ENCODE measurements at places on chromosomes 4 and X.

GRCh38 chrX:137549073-137549472 lies 16.9 kb upstream of the ZIC3 start:
- no peak for DNase-seq

DNA sequence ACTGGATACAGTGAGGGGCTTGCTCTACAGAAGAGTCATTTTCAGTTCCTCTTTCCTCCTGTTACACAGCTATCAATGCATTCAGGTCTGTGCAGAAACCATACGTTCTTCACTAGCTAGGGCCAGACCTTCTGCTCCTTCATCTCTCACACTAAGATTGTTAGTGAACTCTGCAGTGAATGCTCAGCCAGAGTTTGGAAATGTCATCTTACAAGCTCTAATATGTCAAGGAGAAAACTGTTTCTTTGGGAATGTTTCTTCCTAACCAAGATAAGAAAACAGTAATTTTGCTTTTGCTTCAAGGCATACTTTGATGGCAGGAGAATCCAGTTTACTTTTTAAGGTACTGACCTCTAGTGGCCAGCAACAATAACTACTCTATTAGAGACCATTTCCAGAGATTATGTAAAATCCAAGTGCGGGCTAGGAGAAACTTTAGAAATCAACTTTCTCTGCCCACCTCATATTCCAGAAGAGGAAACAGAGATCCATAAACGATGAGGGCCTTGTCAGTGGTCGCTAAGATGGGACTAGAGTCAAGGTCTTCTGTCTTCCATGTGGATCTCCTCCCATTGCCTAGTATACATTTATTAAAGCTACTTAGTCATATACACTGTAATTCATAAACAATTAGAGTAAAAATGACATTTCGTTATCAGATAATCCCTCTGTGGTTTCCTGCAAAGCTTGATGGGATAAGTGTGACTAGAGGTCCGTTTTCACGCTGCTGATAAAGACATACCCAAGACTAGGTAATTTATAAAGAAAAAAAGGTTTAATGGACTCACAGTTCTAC lies 12.1 kb upstream of the CC2D2A start:
- no peak for DNase-seq

DNA sequence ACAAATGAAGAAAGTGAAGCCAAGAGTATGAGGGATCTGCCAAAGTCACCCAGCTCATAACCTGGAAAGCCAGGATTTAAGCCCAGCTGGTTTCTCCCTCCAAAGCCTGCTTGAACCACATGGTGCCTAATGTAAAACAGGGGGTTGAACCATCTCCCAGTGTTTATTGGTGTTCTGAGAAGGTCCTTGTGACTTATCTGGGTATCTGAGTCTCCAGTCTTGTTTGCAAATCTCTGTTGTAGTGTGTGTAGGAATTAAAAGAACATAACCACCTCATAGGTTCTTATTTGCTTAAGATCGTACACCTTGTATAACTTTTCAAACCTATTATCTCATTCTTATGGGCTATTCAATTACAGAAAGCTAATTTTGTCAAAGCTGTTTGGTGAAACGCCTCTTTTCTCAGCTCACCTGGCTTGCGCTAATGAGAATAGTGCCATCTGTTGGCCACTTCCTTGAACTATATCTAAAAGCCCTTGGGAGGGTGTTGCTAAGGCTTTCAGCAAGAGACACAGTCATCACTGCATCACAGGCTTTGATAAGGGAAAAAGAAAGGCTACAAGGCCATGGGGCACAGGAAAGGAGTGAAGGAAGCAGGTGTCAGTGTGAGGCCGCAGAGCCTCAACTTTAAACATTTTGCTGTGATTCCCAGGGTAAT lies 34.0 kb downstream of the ETDB start:
- peak; percentile 50 for DNase-seq

DNA sequence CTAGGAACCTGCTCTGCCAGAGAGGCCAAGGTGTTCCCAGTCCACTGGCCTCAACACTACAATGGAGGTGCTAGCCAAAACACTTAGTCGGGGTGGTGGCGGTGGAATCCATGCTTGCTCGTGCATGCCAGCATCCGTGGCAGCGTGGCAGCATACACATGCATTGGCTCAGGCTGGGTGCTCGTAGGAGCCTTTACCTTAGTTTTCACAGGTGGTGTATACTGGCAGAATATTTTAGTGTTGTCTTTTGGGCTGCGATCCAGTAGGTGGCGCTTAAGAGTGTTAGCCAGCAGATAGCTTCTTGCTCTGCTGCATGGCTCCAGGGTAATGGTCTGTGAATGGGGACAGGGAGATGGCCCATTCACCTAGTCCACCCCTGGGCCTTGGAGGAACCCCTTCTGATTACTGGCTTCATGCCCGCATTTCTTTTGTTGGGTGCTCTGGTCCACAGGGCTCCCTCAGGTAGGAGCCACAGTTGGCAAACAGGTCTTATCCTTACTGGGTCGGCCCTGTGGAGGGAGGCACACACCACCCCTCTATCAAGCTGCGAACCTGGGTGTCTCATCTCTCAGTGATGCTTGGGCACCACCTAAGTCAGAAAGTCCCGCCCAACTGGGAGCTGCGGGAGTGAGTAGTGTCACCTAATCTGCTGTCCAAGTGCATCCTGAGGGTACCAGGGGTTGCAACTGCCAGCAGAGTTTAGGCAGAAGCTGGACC lies 40.0 kb downstream of the RIPPLY1 start:
- DNase-seq, result peak; percentile 17

- no peak for DNase-seq
These were observed 516 bp upstream of the COX18 start for GRCh38 chr4:73070074-73070390.

DNA sequence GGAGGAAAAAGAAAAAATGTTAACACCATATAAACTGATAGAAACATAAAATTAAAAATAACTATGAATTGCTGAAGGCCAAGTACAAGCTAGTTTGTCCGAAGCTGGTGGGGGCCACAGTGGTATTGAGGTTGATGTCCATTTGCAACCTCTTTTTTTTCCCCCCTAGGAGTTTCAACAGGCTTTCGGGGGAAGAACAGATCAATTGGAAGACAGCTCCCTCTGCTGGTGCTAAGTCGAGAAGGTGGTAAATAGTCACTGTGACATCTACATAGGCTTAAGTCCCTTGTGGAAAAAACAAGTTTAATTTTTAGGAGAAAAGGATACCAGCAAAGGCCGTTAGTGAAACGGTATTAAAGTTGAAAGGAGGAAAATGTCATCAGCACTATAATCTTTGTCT lies 115.7 kb upstream of the ZXDA start:
- DNase-seq, result peak; percentile 53

GRCh38 chr4:149029056-149029651 lies 586.9 kb upstream of the NR3C2 start:
- no peak for DNase-seq

- DNase-seq, result no peak
These were observed 215.2 kb upstream of the GK2 start for GRCh38 chr4:79623021-79623870.

DNA sequence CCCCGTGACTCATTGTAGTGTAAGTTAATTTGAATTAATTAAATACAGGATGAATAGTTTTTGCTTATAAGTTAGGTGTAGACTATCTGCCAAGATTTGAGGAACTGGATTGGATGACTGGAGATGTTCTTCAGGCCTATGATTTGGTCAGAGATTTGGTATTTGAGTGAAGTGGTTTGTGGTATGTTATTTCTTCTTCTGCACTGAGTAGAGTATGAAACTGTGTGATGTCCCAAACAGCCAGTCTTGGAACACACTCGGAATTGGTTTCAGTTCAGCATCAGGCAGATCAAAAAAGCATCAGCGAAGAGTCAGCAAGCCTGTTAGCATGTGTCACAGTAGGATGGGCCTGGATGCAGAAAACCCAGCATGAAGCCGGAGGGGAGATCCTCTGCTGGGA lies 294.1 kb downstream of the ARHGAP10 start:
- DNase-seq, result no peak

DNA sequence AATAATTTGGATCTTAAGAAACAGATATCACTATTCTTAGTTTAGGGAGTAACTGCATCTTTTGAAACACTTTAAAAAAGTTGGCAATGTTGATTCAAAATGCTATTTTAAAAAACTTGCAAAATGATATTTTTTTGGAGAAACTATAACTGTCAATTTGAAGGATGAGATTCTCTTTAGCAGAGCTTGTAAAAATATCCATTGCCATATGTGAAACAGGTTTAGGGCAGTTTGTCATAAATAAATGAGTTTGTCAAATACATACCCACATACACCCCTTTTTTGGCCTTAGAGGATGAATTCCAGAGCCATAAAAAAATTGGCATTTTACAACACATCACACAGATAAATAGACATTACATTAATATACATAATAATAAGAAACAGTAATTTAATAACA lies 174.6 kb downstream of the BMPR1B start:
- DNase-seq, result no peak

DNA sequence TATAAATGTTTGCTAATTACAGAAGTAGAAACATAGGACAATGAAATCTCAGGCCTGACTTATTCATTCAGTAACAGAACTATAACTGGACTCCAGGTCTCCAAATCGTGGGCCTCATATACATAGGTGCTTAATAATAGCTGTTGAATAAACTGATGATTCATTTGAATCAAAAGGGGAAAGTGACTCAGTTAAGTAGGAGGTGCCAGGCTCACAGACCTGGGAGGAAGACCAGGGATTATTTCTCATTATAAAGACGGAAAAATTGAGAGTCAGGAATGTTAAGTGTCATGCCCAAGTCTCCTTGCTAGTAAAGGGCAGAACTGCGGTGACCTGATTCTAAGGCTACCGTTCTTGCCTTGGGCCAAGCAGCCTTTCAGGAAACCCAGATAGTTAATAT lies 131.5 kb downstream of the HS3ST1 start:
- no peak for DNase-seq

GRCh38 chr4:168758351-168758876 lies 251.6 kb downstream of the CBR4 start:
- DNase-seq, result no peak

- no peak for DNase-seq
These were observed 645.8 kb upstream of the ATOH1 start for GRCh38 chr4:93182722-93183121.

GRCh38 chrX:118594697-118595420 lies 99.2 kb downstream of the DOCK11 start:
- DNase-seq, result no peak

DNA sequence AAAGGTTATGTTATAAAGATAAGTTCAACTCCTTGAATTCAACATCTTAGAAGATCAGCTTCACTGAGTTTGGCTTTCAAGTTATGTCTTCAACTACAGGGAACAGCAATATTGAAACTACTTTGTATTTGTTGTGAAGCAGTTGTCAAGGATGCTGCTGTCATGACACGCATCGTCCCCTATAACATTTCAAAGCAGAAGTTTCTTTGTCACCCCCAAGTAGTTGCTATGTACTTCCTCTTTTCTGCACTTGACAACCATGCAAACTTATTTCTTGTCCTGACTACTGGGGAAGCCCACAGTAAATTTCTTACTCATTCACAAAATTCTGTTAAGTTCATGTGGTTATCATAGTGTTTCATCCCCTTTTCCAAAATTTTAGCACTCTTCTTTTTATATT lies 14.3 kb downstream of the ANTXR2 start:
- peak; percentile 39 for DNase-seq

- no peak for DNase-seq
These were observed 17.6 kb downstream of the GRPR start for GRCh38 chrX:16140983-16141382.

- no peak for DNase-seq
These were observed 248.9 kb upstream of the TTC29 start for GRCh38 chr4:147194604-147195003.

GRCh38 chr4:98508248-98508647 lies 150.2 kb downstream of the TSPAN5 start:
- DNase-seq, result no peak

DNA sequence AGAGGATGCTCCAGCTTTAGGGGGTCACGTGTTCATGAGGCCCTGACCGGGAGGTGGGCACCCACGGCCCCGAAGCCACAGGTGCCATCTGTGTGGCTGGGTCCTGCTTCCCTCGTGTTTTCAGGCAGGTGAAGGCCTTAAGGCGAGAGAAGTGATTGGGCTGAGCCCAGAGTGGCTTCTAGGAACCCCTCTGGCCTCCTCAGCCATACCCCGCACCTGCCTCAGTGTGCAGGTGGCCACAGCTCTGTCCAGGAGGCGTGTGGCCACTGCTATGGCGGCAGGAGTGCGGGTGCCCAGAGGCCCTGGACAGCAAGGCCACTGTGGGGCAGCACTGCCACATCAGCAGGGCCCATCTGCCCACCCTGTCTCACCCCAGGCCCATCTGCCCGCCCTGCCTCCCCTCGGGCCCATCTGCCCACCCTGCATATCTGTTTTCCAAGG lies 25.0 kb downstream of the NKX1-1 start:
- DNase-seq, result no peak

- no peak for DNase-seq
These were observed 17.0 kb upstream of the CDS1 start for GRCh38 chr4:84565951-84566350.

DNA sequence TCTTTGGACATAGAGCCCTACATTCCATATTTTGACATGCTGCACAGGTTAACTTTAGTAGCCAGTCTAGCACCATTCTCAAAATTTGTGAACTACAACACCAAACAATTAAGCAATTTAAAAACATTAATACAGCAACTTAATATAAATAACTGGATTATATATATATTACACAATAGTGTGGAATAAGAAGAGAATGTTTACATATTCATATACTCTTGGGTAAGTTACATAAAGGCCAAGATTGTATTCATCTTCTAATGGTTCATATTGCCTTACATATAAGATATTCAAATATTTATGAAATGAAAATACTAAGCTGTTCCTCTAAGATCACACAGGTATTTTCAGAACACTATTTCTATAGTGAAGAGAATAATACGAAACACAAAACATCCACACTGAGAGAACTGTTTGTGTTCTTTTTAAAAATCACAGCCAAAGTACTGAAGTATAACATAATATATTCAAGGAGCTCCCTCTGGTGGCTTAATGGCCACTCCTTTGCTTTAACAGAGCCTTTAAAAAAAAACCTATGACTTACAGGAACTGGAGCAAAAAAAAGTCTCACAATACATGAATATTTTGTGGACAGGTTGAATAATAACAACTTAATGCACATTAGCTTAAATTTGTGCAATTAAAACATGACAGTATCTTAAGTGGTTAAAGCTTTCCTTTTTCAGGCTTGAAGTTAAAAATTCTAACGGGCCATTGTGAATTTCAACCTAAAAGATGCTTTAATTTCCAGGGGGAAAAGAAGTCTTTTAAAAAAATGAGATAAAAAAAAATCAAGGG lies 46.2 kb downstream of the NEK1 start:
- peak; percentile 40 for DNase-seq

DNA sequence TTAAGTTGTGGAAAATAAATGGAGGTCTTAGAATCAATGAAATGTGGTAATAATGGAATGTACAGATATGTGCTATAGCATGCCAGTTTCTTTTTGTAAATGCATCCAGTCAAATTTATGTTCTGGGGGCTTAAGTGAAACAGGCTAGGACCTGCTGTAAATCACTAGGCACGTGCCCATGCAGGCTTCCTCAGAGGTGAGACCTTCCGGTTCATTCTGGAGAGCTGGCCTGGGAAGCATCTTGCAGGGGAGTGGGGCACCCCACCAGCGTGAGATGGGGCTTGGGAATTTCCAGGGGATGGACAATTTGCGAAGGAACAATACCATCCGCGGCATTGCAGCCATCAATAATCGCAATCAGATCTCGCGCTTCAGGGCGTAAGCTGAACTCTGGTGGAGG lies 80.1 kb downstream of the SORCS2 start:
- DNase-seq, result no peak

All from CD4-positive, alpha-beta T cell treated with Interleukin-6 for 4 hours (primary cell).